Right renal pelvis (tissue), 4 donors: ENCODE measurements at places on chromosomes 6 and 20.

- no peak for DNase-seq
Observed at GRCh38 chr20:8155229-8155628, 23.2 kb downstream of the PLCB1 start.

- DNase-seq = no peak
Observed at GRCh38 chr6:70113171-70113570, 189.7 kb downstream of the COL9A1 start.

DNA sequence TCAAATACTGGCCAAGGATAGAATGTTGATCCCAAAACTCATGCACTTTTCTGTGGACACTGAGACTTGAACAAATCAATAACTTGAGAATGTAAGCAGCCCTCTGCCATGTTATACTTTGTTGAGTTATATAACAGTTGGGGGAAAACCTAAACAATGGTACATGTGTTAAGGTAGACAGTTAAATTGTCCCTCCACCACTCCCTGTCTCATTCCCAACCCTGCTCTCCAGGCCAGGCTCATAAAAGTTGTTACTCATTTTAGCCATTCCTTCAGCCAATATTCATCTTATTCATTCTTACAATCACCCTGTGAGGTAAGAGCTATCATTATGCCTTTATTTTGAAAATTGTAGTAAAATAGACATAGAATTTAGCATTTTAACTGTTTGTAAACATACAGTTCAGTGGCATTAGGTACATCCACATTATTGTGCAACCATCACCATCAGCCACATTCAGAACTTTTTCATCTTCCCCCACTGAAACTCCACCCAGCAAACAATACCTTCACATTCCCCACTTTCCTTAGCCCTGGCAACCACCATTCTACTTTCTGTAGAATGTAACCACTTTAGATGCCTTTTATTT lies 38.2 kb upstream of the IER3 start:
- DNase-seq = no peak

DNA sequence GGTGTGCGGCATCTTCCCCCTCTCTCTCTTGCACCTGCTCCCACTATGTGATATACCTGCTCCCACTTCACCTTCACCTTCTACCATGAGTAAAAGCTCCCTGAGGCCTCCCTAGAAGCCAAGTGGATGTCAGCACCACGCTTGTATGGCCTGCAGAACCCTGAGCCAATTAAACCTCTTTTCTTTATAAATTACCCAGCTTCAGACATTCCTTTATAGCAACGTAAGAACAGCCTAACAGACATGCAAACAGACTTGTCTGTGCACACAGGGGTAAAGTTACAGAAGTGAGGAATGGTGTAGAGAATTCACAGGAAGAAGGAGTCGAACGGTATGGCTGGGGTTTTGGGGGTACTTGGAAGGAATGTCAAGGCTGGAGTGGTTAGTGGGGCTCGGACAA lies 14.8 kb upstream of the TGM2 start:
- DNase-seq = no peak

DNA sequence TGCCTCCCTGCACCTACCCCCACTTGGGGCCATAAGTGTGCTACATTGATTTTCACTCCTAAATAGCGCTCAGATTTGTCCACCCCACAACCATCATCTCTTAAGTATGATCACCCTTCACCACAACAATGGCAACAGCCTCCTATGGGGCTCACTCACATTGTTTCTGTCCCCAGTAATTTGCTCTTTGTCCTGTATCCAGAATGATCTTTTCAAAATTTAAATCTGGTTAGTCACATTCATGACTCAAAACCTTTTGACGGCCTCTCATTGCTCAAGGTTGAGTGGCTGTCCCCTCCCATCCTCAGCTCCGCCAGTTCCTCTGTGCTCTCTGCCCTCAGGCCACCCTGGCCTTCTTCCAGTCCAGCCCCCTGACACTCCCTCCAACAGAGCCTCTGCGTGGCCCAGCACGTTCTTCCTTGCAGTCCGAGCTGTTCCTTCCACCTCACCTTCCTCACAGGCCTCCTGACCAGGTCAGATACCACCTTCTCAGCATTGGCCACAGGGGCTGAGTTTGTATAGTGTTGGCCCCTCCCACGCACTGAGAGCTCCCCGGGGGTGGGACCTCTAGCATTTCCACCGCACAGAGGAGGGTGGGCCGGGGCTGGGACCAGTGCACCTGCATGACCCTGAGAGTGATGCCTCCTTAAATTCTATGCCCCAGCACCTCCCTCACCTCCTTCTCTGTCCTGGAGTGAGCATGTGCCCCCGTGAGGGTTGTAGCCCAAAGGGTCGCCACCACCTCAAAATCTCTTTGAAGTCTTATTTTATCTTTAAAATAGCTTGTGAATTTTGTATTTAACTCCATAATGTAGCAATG lies 2.4 kb upstream of the PPP1R3G start:
- no peak for DNase-seq

- DNase-seq = no peak
Observed at GRCh38 chr20:10604865-10605440, 68.8 kb downstream of the JAG1 start.

- no peak for DNase-seq
Observed at GRCh38 chr20:41533537-41534136, 84.5 kb downstream of the CHD6 start.

DNA sequence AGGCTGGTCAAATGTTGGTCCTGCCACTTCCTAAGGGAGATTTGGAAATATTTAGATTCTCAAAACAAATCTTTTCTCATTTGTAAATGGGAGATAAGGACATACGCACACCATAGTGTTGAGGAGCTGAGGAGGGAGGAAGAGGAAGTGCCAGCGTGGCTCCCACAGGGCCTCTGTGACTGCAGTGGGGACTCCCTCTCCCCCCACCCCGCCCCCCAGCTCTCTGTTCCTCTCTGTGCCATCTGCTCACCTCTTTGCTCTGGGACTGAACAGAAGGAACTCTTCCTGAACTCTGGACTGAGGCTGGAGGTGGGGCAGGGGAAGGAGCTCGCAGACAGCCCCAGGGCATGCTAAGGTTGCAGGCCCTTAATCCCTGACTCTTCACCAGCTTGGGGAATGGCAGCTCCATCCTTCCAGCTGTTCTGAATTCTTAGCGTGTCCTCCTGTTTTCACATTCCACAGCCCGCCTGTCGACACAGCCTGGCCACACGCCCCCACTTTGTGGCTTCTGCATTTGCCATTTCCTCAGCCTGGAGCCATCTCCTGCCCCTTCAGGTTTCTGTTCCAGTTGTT lies 11.4 kb downstream of the DDX27 start:
- no peak for DNase-seq

- no peak for DNase-seq
Observed at GRCh38 chr6:37289931-37290330, 32.0 kb upstream of the TMEM217 start.

DNA sequence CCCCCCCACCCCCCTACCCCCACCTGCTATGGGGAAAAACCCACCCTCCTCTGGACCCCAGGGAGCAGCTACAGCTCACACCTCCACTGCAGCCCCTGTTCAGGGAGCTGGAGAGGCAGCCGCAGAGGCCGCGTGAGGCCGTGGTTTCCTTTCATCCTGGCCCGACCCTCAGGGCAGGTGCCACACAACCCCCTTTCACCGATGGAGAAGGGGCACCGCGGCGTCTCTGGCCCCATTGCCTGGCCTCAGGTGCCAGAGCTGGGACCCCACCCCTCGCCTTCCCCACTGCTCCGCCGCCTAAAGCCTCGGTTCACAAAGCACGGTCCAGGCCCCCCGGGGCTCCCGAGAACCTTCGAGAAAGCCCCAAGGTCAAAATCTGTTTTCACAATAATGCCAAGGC lies 11.8 kb upstream of the KCNQ2 start:
- no peak for DNase-seq

- DNase-seq = no peak
Observed at GRCh38 chr6:31202259-31203166, 32.0 kb upstream of the POU5F1 start.

DNA sequence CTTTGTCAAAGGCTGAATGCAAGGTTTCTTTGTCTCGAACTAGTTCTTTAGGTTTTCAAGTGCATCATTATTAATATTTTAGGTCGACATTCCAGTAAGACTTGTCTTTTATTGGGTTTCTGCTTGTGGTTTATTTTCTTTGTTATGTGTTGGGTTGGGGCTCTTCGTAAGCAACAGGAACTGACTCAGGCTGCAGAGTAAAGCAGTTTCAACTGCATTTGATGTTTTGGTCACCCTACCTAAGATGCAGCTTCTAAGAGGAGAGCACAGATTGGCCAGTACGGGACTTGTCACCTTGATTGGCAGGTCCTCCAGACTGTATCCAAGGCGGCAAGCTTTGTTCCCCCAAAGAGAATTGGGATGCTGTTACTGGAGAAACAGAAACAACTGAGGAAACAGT lies 149.5 kb upstream of the SULF2 start:
- no peak for DNase-seq

GRCh38 chr6:125868678-125869395 lies 78.1 kb downstream of the NCOA7 start:
- no peak for DNase-seq

- DNase-seq = no peak
Observed at GRCh38 chr6:17132967-17133366, 31.1 kb downstream of the STMND1 start.

DNA sequence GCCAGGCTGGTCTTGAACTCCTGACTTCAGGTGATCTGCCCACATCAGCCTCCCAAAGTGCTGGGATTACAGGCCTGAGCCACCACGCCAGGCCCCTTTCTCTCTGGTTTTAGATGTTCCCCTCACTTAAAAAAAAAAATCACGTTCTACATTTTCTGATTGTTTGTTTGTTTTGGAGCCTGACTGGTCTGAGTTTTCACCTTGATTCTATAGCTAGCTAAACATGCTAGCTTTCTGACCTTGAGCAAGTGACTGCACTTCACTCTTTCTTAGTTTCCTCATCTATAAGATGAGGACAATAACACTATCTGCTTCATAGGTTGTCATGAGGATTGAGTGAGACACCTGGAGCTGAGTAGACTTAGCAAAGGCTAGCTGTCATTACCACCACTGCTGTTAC lies 43.7 kb downstream of the SHLD1 start:
- DNase-seq = no peak

DNA sequence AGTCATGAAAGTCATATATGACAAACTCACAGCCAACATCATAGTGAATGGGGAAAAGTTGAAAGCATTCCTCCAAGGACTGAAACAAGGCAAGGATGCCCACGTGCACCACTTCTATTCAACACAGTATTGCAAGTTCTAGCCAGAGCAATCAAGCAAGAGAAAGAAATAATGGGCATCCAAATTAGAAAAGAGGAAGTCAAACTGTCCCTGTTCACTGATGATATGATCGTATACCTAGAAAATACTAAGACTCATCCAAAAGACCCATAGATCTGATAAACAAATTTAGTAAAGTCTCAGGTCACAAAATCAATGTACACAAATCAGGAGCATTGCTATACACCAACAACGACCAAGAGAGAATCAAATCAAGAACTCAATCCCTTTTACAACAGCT lies 41.2 kb downstream of the RPP21 start:
- DNase-seq = no peak

DNA sequence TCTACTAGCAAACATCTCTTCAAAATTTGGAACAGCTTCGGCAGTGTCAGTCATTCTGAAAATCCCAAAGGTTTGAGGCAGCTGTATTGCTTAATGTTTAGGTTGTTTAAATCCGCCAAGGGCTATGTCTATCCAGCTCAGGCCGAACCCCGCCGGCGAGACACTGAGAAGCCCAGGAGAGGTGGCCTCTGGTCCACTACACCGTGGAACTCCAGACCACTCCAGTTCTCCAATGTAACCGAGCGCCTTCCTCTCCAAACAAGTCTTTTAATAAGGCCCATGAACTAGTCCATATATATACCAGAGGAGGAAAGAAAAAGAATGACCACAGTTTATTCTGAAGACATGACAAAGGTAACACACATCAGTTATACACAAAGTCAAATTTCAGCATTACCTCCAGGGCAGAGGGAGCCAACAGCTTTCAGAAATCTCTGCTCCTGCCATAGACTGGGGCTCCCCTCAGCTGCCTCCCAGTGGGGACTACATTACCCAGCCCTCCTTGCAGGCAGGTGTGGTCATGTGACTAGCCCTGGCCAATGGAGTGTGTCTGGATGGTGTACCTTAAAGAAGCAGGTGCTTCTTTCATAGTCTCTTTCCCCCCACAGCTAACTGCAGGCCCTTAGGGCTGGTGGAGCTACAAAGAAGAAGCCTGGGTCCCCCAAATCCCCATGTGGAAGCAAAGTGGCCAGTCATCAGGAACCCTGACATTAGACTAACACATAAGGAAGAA lies at the start of gene RAMACL:
TSS of gene RAMACL (minus strand) at position 255 of the 733 bp plus-strand sequence. CDS start at position 54, 201 bp downstream.
- no peak for DNase-seq

GRCh38 chr6:15481390-15482291 lies 181.2 kb downstream of the DTNBP1 start:
- DNase-seq = no peak

DNA sequence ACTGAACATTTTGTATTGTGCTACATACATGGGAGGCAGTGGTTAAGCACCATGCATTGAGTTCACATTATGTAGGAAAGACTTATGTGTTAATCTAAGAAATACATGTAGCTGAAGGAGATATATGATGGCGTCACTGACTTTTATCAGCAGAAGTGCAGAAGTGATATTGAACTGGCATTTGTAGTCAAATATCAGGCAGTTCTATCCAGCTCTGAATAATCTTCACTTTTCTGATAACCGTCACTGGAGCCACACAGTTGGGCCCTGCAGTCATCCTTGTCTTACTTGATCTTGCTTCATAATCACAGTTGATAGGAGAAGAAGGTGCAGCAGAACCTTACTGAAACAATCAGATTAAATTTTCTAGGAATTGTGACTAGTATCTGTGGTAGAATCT lies 26.4 kb downstream of the CRISP1 start:
- no peak for DNase-seq

DNA sequence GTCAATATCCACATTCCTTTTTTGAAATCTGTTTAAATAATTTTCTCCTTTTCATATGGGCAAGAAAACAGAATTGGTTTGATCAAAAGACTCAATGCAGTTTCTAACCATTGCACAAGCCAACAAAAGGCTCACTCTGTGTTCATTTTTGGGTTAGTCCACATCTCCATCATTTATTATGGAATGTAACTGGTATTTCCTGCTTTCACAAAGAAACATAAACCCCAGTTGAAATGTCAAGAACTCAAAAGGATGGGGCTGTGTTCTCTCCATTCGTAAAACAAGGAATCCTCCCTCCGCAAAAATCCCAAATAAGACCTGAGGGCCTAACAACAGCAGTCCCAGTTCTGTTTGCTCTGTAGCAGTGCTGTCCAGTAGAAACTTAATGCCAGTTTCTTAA lies 420.9 kb downstream of the GJA1 start:
- no peak for DNase-seq

- no peak for DNase-seq
Observed at GRCh38 chr20:37238935-37239451, 22.6 kb downstream of the GHRH start.

DNA sequence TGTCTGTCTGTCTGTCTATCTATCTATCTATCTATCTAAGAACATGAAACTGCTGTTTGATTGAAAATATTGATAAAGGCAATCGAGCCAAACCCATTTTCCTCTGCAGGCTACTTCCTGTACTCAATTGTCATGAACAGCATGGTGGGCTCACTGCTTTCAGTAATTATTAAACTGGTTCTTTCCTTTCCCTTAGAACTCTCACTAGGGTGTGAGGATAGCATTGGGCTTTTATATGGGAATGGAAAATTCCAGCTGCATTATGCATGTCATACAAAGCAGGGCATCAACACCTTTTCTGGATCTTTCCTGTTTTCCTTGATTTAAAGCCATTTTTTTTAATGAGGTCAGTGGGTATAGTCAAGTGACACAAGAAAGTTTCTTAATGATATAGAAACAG lies 161.0 kb upstream of the SYNCRIP start:
- no peak for DNase-seq

GRCh38 chr6:15672291-15672690 lies 9.5 kb upstream of the DTNBP1 start:
- DNase-seq = no peak
